ENCODE measurements at places on chromosomes 4 and X.

DNA sequence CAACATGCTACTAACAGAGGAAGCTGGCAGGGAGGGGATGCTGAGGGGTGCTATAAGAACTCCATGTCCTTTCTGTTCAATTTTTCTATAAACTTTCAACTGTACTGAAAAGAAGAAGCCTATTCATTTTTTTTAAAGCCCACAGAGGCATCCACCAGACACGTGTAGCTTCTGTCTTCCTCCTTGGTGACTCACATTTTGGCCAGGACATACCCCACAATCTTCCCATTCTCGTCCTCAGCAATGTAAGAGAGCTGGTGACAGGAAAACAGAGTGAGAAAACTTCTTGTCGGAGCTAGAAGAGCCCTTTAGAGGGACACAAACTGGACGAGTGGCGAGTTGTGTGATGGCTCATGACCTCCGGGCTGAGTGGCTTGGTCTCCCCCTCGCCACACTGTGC lies 1.1 kb downstream of the NAA10 start:
- DNase-seq: no peak

- DNase-seq: no peak
Measured at GRCh38 chr4:175297965-175298565, 379.9 kb downstream of the ADAM29 start.

GRCh38 chr4:165478260-165478659 lies 99.5 kb downstream of the CPE start:
- DNase-seq: no peak

DNA sequence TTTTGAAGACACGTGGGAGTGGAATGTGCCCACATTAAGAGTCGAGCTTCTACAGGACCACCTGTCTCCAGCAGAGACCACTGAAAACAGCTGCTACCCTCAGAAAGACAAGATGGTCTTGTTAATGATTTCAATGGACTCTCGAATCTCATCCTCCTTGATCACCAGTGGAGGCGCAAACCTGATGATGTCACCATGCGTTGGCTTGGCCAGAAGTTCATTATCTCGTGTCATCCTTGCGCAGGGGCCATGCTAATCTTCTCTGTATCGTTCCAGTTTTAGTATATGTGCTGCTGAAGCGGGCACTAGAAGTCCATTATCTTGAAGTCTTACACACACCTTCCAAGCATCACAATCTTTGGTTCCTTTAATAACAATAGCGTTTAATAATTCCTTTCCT lies 23.3 kb downstream of the SPACA5B start:
- DNase-seq: no peak

GRCh38 chrX:108198420-108198819 lies 106.8 kb downstream of the ATG4A start:
- no peak for DNase-seq

GRCh38 chr4:58734030-58734674 lies 1624.0 kb upstream of the IGFBP7 start:
- no peak for DNase-seq

DNA sequence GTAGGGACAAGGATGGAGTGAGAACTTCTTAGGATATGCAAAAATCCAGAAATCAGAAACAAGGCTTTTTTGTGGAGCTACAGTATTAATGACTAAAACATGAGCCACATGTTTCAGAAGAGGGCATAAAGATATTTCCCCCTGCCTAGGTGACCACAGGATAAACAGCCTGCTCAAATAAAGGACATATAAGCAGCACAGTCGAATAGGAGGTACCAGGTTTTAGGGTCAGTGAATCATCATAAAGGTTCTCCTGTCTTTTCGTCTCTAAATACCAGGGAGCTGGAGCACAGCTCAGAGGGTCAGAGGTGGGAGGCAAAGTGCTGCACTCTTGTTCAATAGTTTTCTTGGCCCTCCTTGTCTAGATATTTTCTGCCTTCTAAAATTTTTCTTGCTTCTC lies 211.9 kb upstream of the HS3ST1 start:
- DNase-seq: no peak

GRCh38 chrX:103258275-103258674 lies 3.3 kb upstream of the TCEAL8 start:
- no peak for DNase-seq
